ENCODE measurements at places on chromosomes 3 and 15. TPM values are rescaled to one million over a fixed set of nuclear protein-coding genes. Genes with fewer than 3 reads are reported as not detected.

GRCh38 chr3:159829539-159830227 lies 159.0 kb upstream of the IL12A start:
- DNase-seq = peak; percentile 85

- no peak for DNase-seq
Observed at GRCh38 chr3:166195808-166196207, 358.6 kb upstream of the BCHE start.

DNA sequence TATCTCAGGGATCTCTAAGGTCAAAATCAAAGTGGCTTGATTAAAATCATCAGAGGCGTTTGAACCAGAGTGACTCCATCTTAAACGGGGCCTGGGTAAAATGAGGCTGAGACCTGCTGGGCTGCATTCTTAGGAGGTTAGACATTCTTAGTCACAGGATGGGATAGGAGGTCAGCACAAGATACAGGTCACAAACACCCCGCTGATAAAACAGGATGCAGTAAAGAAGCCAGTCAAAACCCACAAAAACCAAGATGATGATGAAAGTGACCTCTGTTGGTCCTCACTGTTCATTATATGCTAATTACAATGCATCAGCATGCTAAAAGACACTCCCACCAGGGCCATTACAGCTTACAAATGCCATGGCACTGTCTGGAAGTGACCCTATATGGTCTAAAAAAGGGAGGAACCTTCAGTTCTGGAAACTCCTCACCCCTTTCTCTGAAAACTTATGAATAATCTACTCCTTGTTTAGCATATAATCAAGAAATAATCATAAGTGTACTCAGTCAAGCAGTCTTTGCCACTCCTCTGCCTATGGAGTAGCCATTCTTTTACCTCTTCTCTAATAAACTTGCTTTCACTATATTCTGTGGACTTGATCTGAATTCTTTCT lies 143.3 kb upstream of the SLCO3A1 start:
- DNase-seq = no peak

GRCh38 chr15:60396958-60397771 lies 621 bp downstream of the ANXA2 start:
- no peak for DNase-seq

DNA sequence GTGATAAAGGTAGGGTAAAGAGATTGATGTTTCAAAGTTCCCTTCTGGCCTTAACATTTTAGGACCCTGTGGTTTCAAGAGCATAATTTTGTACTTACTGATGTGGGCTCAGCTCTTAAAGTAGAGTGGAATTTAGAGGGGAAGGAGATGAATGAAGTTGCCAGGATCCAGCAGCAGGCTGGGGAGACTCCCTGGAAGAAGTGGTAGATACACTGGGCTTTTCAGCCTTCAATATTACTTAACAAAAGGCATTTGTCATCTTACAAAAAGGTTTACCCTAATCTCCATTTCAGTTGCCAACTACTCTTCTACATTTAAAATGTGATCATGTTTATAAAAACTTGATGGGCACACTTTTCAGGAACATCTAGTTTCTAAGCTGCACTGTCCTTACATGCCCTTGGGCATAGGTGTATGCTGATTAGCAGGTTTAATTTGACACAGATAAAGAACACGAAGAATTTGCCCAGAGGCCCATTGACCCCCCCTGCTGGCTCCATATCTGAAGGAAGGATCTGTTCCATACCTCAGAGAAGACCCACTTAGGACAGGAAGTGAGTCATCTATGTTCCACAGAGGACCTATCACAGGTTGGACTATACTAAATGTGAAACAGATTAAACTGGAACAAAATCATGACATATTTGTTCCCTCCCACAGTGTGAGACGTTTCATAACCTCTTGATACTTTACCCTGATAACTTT lies 93.0 kb upstream of the LPP start:
- peak; percentile 28 for DNase-seq

DNA sequence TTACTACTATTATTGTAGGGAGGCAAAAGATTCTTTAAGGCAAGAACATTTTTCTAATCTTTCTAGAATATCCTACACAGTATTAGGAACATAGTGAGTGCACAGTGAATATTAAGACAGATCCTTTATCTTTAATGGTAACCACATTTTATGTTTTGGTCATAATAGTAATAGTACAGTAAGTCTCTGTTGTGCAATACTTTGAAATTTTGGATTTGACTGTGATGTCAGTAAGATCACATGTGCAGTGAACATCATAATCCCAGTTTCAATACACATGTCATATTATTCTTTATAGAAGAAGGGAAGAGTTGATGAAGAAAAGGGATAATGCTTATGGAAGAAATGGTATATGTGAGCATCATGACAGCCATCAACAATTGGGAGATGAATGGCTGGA lies 10.7 kb downstream of the STT3B start:
- DNase-seq = no peak

The BFSP2 gene
- total RNA-seq = not detected
